ENCODE measurements at places on chromosomes 12 and 14. TPM values are rescaled to one million over a fixed set of nuclear protein-coding genes. Genes with fewer than 3 reads are reported as not detected.

Gene LRP1-AS
- total RNA-seq: not detected

Gene RPGRIP1
- total RNA-seq: not detected

Gene RARG
- 56.9 TPM for total RNA-seq

Gene VEZT
- total RNA-seq: 81.2 TPM

Gene TRIM9
- 0.50 TPM for total RNA-seq

Gene CCDC38
- not detected for total RNA-seq

Gene SLC39A9
- total RNA-seq: 116 TPM

Gene OTX2
- not detected for total RNA-seq

Gene MSRB3
- total RNA-seq: 37.1 TPM

Gene PLEKHH1
- 0.17 TPM for total RNA-seq

Gene TEX22
- 0.44 TPM for total RNA-seq

Gene APOF
- total RNA-seq: not detected

Gene KIF5A
- total RNA-seq: 0.66 TPM

Gene C3AR1
- total RNA-seq: not detected

Gene SIX1
- 15.9 TPM for total RNA-seq

Gene BEGAIN
- total RNA-seq: not detected

Gene PRR13
- total RNA-seq: 44.7 TPM

Gene HSPB8
- 26.8 TPM for total RNA-seq

Gene KRT83
- not detected for total RNA-seq

Gene TMCC3
- 0.83 TPM for total RNA-seq

Gene ADAM21
- total RNA-seq: 1.5 TPM

Gene SLC10A1
- total RNA-seq: not detected

Gene TAS2R20
- total RNA-seq: 2.8 TPM

Gene SMARCC2
- total RNA-seq: 42.6 TPM

Gene FBXL14
- 10.4 TPM for total RNA-seq

Gene STRAP
- 117 TPM for total RNA-seq

Gene DNAJC22
- total RNA-seq: 3.3 TPM

Gene SAMD15
- total RNA-seq: 3.3 TPM

Gene GZMB
- not detected for total RNA-seq

Gene ALDH2
- total RNA-seq: 57.9 TPM

Gene GLT1D1
- total RNA-seq: not detected

Gene CCDC197
- not detected for total RNA-seq

Gene PAPLN
- 12.2 TPM for total RNA-seq

Gene NXPH4
- 3.2 TPM for total RNA-seq

Gene TOMM20L
- total RNA-seq: not detected

Gene PRR4
- 0.73 TPM for total RNA-seq

Gene RASAL1
- total RNA-seq: not detected

Gene CD163L1
- total RNA-seq: not detected

Gene FIGNL2
- 0.29 TPM for total RNA-seq

Gene CAPZA3
- not detected for total RNA-seq

Gene RTN1
- not detected for total RNA-seq

Gene TUNAR
- not detected for total RNA-seq

Gene IFNG-AS1
- total RNA-seq: not detected

Gene GALNT8
- 0.29 TPM for total RNA-seq

Gene BMP4
- 14.8 TPM for total RNA-seq

Gene STAC3
- not detected for total RNA-seq

Gene FGF23
- not detected for total RNA-seq

Gene ATL1
- total RNA-seq: 13.8 TPM

Gene CELA1
- not detected for total RNA-seq

Gene PGF
- 14.8 TPM for total RNA-seq

Gene NPAS3
- 0.17 TPM for total RNA-seq

Gene CD27
- total RNA-seq: 0.17 TPM

Gene SYNDIG1L
- 0.15 TPM for total RNA-seq

Gene OR11H12
- total RNA-seq: not detected

Gene KLRK1
- 0.29 TPM for total RNA-seq

Gene COQ5
- 46.1 TPM for total RNA-seq

Gene RBP5
- 0.33 TPM for total RNA-seq

Gene PSMC1
- 101 TPM for total RNA-seq

Gene ABHD12B
- total RNA-seq: not detected

All from smooth muscle cell of trachea (primary cell).